ENCODE measurements at places on chromosomes 7 and 10.

DNA sequence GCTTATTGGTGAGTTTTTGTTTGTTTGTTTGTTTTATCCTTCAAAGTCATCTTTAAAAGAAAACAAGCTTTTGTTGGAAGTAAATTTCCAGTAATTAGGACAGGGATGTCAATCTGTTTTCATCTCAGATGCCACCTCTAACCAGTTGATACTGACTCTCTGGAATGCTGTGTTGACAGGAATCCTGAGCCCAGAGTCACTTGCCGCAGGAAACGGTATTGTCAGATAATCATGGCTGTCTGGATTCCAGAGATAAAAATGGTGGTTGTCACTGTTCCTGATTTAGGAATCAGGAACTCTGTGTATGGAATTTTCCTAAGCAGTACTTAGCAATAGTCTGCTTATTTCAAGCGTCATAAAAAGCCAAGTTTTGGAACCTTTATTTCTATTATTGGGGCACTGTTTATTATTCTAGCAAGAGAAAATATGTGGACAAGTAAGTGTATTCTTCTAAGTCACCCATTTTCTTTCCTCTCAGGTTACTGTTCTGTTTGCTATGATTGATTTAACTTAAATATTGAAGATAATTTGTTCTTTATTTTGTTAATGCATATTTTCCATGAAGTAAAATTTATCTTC is 39.2 kb downstream of the CDC123 start:
- no peak for DNase-seq

GRCh38 chr7:150384406-150385301 is 5.5 kb downstream of the ZNF775 start:
- no peak for DNase-seq

DNA sequence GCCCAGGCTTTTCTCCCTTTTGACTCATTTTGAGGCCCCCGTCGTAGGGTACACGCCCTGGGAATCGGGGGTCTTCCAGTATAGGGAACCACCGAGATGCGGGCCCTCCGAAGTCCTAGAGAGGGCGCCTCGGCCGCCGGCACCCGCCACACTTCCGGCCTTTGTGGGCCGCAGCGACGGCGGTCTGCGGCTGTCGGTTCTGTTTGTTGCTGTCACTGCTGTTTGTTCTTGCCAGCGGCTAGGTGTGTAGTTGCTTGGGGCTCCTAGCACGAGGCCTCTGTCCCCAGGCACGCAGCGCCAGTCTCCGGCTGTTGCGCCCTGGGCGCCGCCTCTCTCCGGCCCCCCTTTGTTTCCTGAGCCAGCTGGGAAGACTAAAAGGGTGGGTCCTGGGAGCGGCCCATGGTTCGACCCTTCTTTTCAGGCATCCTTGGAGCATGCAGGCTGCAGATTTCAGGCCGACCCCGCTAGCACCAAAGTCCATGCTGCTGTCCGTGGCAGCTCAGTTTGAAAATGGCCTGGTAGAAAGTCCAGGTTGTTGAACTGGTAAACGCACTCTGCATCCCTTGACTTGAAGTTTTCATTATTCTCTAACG is 17.8 kb upstream of the ZKSCAN1 start:
- peak; percentile 38 for DNase-seq

GRCh38 chr10:17847585-17848296 is 38.6 kb downstream of the MRC1 start:
- DNase-seq, result no peak

DNA sequence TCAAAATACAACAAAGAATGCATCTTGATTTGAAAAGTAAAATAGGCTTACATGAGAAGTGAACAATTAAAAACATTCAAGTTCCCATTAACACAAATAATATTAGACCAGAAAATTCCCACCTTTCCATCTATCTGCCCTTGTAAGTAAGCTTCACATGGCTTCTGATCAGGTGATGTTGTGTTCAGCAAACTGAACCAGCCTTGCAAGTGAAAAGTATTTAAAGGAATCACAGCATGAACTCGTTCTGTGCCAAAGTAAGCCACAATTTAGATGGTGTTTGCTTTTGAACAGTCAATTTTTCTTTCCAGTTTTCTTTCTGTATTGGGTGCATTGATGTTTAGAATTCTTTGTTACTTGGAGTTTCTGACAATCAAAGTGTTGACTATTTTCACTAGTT is 347.9 kb downstream of the TNS3 start:
- no peak for DNase-seq

DNA sequence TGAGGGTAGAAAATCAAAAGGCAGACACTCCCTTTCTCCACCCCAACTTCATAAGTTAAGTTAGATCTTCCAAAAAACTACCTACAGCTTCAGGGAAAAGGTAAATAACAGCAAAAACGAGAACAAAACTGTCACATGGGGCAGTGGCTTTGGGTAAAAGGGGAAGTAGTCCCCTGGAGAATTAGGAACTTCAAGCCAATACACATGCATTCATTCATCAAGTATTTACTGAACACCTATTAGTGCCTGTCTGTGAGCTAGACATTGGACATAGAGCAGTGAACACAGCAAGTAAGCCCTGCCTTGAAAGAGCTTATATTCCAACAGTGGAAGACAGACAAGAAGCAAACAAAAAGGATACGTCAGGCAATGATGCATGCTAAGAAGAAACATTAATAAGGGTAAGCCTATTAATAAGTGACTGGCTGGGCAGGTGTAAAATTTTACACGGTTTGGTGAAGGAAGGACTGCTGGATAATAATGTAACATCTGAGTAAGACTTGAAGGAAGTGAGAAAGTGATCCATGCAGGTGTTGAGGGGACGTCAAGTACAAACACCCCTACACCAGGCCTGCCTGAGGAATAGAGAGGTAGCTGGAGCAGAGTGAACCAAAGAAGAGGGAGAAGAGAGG is 69.6 kb upstream of the RAPGEF5 start:
- no peak for DNase-seq

DNA sequence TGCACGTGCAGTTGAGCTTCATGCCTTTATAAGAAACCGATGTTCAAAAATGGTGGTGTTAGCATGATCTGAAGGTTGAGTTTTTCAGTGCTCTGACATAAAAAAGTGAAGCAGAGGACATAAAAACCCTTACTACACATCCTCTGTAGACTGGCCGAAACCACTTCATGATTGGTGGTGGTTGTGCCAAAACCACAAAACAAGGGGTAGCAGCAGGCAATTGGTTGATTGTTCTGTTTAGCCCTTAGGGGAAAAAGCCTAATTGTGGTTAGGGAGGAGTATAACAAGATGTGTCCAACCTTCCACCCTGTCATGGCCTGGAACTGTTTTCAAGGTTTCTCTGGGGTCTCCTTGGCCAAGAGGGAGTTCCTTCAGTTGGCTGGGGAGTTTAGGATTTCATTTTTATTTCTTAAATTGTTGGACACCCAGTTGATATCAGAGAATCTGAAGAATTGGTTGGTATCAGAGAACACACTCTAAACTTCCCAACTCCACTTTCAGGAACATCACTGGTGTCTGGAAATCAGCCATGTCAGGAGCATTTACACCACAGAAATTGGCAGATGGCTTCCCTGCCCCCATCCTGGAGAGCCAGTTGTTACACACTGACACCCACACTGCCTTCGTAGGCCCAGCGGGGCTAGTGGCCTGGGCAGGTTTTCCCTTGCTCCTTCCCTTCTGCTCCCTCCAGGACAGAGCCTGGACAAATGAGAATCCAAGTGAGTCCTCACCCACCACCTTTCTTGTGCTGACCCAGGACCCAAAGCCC is 18.8 kb downstream of the MRPS24 start:
- no peak for DNase-seq

GRCh38 chr7:55240418-55241142 is 124.6 kb upstream of the LANCL2 start:
- no peak for DNase-seq
